ENCODE measurements at places on chromosomes 2 and 18.

- DNase-seq, result no peak
Observed at GRCh38 chr2:123808243-123808642, 216.8 kb upstream of the CNTNAP5 start.

- DNase-seq, result no peak
Observed at GRCh38 chr2:122949523-122949922, 1075.6 kb upstream of the CNTNAP5 start.

- DNase-seq, result peak; percentile 93
Observed at GRCh38 chr2:9693196-9693491, 62.3 kb upstream of the YWHAQ start.

DNA sequence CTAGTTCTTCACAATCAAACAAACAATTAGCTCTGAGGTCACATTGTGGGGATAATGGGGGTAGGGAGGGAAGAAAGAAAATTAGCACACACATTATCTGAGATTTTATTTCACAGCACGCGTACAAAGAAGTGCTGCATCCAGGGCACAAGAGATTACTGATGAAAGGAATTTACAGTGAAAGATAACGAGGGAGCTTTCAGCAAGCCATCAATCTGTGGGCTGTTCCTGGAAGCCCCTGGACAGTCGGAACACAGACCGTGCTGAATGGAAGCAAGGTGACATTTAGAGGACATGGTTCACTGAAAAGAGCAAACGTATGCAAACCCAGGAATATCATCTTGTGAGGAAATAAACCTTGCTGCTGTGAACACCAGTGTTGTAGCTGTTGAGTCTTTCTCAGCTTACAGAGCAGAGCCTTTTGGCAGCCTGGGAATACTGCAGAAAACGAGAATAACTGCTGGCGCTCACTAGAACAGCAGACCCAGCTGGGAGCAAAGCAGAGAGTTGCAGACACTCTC, 63.2 kb downstream of the SCG2 start:
- DNase-seq, result no peak

DNA sequence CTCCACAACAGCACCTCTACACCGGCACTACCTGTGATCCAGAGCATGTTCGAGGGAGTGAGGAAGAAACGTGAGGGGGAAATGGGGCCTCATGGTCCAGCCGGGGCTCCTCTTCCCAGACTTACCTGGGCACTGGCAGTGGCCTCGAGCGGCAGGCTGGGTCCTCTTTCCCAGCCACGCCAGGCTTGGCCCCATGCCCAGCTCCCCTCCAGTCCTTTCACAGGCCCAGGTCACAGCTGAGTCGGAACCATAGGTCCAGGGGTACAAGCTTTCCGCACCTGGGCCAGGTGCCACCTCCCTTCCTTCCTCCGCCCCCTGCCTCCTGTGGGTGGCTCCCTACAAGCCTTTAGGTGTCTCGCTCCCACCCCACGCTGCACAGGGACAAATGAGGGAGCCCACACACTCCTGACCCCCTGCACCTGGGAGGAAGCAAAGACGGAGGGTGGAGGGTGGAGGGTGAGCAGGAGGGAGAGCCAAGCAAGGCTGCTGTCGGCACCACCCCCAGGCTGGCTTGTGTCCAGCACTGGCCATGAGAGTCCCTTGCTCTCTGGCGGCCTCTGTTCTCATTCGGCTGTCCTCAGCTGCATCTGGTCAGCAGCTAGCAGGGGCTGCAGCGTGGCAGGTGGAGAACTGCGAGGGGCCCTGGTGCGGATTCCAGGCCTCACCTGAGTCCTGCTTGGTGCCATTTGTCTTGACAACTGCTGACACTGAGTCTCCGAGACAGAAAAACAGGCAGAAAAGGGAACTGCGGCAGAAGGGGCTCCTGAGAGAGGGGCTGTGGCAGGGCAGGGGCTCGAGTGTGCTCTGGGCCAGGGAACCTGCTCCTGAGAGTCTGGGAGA, 26.8 kb downstream of the ADRA2B start:
- no peak for DNase-seq

DNA sequence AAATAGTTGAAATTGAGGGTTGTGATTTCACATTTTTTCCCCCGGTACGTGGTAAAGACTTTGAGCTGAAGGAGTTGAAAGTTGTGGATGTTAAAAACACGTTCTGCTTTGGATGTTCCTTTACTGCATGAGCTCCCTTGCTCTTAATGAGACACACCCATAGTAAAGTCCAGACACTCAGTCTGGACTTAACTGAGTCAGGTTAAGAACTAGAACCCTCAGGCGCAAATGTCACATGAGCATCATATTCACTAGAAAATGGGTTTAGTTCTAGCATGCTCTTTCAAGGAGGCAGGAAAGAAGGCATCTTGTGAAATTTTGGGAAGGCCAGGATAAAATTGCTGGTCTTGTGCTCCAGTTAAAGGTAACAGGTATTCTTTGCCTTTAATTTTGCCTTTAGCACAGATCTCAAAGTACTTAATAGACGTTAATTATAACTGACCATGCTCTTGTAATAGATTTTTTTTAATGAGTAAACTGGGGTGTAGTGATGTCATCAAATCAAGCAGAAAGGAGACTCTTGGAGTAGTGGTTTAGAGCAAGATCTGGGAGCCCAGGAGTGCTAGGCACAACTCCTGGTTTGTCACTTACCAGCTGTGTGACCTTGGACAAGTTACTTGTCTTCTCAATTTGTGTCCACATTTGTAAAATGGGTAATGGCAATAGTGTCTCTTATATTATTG, 20.6 kb downstream of the ITGA6 start:
- no peak for DNase-seq

DNA sequence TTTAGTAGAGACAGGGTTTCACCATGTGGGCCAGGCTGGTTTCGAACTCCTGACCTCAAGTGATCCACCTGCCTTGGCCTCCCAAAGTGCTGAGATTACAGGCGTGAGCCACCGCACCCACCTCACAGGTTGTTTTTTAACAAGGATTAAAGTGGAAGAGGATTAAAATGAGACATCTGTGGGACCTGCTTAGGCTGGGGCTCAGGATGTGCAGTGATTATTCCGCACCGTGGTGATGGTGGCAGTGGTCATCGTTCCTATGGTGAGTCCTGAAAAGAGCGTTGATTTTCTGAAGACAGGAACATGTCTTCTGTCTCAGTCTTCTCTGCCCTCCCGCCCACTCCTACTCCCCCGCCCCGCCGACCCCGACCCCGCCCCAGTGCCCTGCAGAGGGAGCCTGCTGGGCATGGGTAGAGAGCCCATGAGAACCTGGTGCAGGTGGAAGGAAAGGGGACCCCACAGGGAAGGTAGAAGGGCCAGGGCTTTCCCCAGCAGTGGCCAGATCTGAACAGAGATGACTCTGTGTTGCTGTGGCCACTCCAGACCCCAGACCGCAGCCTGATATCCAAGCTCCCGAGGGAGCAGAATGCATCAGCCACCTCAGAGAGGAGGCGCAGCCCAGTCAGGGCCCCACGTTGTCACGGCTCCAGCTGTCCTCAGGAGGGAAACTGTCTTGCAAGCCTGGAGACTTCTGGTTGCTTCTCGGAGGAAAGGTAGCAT, 34.5 kb upstream of the FOSL2 start:
- DNase-seq, result no peak

GRCh38 chr2:88538362-88538917, 85.9 kb upstream of the FOXI3 start:
- DNase-seq, result no peak

- DNase-seq, result no peak
Observed at GRCh38 chr2:6971502-6971901, 54.3 kb downstream of the RNF144A start.

DNA sequence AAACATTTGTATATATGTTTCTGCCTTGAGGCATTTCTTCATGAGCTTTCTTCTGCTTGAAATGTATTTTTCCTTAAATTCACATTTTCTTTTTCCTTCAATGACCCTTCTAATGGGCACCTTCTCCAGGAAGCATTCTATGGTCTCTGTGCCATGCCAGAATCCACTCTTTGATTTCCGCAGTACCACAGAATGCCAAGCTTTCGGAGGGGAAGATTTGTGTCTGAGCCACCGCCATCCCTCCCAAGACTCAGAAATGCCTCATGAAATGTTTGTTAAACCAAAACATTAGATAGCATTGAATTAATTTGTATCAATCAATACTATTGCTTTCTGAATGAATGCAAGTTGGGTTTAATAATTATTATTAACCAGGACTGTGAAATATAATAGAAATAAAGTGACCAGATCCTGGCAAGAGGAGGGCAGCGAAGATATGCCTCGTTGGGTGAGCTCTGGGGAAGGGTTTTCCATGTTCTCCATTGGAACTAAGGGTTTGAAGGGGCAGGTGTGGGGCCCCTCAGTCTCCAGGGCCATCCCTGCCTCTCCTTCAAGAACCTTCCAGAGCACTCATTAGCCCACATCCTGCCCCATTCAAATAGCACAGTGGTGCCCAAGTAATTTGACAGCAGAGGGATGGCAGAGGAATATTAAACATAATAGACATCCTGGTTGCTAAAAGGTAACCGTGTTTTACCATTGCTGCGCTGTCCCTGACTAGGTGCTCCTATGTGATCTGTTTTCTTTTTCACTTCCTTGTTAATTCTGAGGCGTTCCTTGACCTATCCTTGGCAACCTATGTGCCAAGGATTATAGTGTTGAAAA, 189.6 kb downstream of the MYCN start:
- no peak for DNase-seq

DNA sequence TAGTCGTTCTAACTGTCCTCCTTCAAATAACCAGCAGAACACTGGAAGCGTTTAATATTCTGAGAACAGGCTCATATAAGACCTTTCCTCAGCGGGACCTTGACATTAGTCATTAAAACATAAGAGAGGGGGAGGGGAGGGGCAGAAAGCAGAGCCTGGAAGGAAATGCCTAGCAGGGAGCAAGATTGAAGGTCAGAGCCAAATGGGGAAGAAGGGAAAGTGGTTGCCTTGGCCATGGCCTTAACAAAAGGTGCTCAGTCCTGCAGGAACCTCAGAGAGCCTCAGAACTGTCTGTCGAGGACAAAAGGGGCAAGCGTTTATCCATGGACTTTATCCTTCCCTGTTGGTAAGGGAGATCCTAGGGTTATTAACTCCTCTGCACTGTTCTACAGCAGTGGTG, 856 bp upstream of the PLA2R1 start:
- DNase-seq, result no peak

- DNase-seq, result no peak
Observed at GRCh38 chr18:70294471-70295191, 5.8 kb downstream of the SOCS6 start.

Measured in LHCN-M2 (cell line).